Immature natural killer cell (primary cell): ENCODE measurements at places on chromosomes 7 and 10.
A peak's percentile ranks its signal among the peaks of the same experiment; 100 is the strongest.

- no peak for DNase-seq
- no peak overlapping the region for H3K4me3 ChIP-seq
- no peak overlapping the region for H3K27ac ChIP-seq
- H3K4me1 ChIP-seq: no peaks in the 10 kb centered on the region
- H3K27me3 ChIP-seq: no peaks in the 10 kb centered on the region
- H3K36me3 ChIP-seq: no peaks in the 10 kb centered on the region
Observed at GRCh38 chr10:76902949-76903348, 734.7 kb downstream of the KCNMA1 start.

DNA sequence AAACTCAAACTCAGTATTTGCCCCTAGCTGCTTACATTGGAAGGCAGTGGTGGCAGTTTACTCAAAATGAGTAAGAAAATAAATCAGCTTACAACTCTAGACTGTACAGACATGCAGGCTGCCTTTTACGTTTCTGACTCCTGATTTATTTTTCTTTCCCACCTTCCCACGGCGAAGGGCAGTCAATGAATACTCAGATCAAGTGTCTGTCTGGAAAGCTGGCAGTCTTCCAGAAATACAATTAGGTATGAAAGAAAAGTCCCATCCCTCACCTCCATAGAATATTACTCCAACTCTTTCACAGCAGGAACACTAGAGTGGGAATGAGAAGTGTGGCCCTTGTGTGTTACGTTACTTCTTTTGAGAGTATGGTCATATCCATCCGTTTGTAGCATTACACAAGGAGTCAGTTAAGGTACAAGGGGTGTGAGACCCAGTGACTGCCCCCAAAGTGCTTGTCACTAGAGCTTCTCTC lies 1.3 kb upstream of the PAPSS2 start:
- no peak overlapping the region for H3K27ac ChIP-seq
- peaks cover 9% of the 10 kb centered on the region for H3K4me1 ChIP-seq
- H3K36me3 ChIP-seq: no peaks in the 10 kb centered on the region
- DNase-seq: no peak
- no peak overlapping the region for H3K4me3 ChIP-seq

- no peak overlapping the region for H3K4me3 ChIP-seq
- H3K4me1 ChIP-seq: peaks cover 6% of the 10 kb centered on the region
- H3K27me3 ChIP-seq: peaks cover 6% of the 10 kb centered on the region
- no peak overlapping the region for H3K27ac ChIP-seq
Observed at GRCh38 chr10:72904806-72905205, 11.3 kb downstream of the OIT3 start.

DNA sequence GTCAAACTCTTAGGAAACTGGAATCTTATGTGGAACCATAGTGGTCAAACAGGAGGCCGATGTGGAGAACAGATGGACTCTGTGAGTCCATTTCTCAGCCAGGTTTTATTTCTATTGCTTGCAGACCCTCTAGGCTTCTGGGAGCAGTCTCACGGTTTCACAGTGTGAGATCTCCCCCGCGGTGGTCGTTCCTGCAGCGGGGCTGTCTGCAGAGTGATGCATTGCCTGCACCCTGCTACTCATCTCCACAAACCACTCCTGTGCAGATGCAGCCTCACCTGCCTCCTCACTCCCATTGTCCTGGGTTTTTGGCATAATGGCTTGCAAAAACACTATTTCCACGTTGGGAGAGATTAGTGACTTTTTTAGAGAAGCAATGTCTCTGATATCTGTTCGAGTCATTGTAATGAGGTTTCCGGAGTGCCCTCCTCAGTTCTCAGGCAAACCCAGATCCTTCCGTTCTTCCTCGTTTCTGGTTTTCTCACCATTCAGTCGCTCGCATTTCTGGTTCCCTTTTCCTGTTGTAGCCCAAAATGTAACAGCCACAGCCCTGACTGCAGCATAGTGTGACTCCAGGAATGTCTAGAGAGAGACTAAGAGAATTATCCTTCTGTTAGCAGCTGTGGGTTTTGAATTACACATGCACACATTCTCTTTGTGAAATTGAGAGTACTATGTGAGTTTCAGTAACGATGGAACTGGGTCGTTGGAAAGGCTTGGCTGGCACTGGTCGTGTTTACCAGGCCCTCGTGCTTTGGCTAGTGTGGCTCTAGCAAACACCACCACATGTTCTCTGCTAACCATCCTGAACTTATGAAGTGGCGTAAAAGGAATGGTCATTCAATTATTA lies 30.2 kb downstream of the ACADSB start:
- peak overlapping the region; percentile 82 for H3K27ac ChIP-seq
- H3K27me3 ChIP-seq: no peaks in the 10 kb centered on the region
- H3K36me3 ChIP-seq: peaks cover 4% of the 10 kb centered on the region

- no peaks in the 10 kb centered on the region for H3K27me3 ChIP-seq
- peaks cover 10% of the 10 kb centered on the region for H3K4me1 ChIP-seq
- no peak for DNase-seq
- H3K27ac ChIP-seq: no peak overlapping the region
- no peaks in the 10 kb centered on the region for H3K36me3 ChIP-seq
- no peak overlapping the region for H3K4me3 ChIP-seq
Observed at GRCh38 chr10:48404646-48405045, 98.2 kb downstream of the MAPK8 start.

GRCh38 chr7:91239171-91239604 lies 25.0 kb upstream of the FZD1 start:
- no peaks in the 10 kb centered on the region for H3K36me3 ChIP-seq
- no peak overlapping the region for H3K4me3 ChIP-seq
- H3K4me1 ChIP-seq: no peaks in the 10 kb centered on the region
- H3K27ac ChIP-seq: no peak overlapping the region
- H3K27me3 ChIP-seq: peaks cover 1% of the 10 kb centered on the region

GRCh38 chr7:100576384-100576993 lies 2.8 kb upstream of the SAP25 start:
- H3K27me3 ChIP-seq: no peaks in the 10 kb centered on the region
- no peak overlapping the region for H3K4me3 ChIP-seq
- H3K4me1 ChIP-seq: no peaks in the 10 kb centered on the region
- no peak for DNase-seq
- H3K27ac ChIP-seq: no peak overlapping the region

DNA sequence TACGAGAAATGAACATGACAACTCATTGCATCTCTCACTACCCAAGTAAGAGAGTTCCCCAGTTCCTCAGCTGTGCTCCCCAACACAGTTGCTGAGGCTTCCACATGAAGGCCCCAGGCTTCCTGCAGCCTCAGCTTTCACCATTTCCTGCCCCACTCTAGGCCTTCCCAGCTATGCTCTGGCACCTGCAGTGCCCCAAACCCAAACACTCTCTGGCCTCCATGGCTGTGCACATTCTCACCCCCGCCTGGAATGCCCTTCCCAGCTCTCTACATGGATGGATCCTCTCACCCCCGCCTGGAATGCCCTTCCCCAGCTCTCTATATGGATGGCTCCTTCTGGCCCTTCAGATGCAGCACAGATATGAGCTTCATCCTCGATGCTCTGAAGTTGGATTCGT lies 61.3 kb downstream of the KIAA1549 start:
- no peak for DNase-seq
- no peak overlapping the region for H3K27ac ChIP-seq
- no peaks in the 10 kb centered on the region for H3K36me3 ChIP-seq

DNA sequence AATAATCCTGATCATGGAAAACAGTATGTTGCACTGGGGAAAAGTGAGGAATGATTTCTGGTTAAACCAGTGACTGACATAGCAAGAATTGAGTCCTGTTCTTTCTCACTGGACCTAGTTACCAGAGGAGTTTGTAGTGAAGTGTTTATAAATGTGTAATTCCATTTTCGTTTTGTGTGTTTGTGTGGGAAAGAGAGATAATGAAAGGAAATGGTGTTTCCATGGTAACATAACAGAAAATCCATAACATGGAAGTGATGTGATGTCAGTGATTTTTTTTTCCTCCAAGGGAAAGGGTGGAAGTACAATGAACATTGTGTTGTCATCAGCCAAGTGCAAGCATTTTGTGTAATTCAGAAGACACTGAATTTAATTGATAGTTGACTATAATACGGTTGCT lies 283.9 kb downstream of the PLXDC2 start:
- peaks cover 8% of the 10 kb centered on the region for H3K36me3 ChIP-seq
- peaks cover 1% of the 10 kb centered on the region for H3K27me3 ChIP-seq
- H3K4me3 ChIP-seq: no peak overlapping the region
- H3K27ac ChIP-seq: no peak overlapping the region
- H3K4me1 ChIP-seq: peaks cover 6% of the 10 kb centered on the region
- DNase-seq: no peak

- no peak for DNase-seq
- H3K4me3 ChIP-seq: no peak overlapping the region
- peaks cover 1% of the 10 kb centered on the region for H3K4me1 ChIP-seq
- H3K36me3 ChIP-seq: no peaks in the 10 kb centered on the region
- no peak overlapping the region for H3K27ac ChIP-seq
- H3K27me3 ChIP-seq: no peaks in the 10 kb centered on the region
Observed at GRCh38 chr7:54904130-54904529, 114.7 kb upstream of the EGFR start.

DNA sequence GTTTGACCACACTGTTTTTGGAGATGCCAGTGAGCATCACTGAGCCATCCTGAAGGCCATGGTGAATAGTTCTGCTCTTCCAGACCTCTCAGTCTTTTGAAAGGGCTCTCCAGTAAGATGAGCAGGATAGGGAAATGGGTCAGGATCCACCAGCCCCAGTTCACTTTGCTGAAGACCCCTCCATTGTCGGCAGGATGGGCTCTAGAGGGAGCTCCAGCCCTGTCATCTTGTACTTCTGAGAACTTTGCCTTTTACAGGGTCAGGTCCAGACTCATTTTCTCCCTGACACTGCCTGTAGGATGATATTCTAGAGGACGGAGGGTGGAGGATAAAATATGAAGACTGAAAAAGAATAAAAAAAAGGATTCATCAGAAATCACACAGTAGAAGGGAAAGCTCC lies 13.1 kb downstream of the LHFPL3 start:
- H3K4me3 ChIP-seq: no peak overlapping the region
- no peak overlapping the region for H3K27ac ChIP-seq
- H3K36me3 ChIP-seq: no peaks in the 10 kb centered on the region
- no peaks in the 10 kb centered on the region for H3K4me1 ChIP-seq
- H3K27me3 ChIP-seq: peaks cover 2% of the 10 kb centered on the region
- no peak for DNase-seq

- no peaks in the 10 kb centered on the region for H3K36me3 ChIP-seq
- no peaks in the 10 kb centered on the region for H3K4me1 ChIP-seq
- peaks cover 6% of the 10 kb centered on the region for H3K27me3 ChIP-seq
- H3K27ac ChIP-seq: no peak overlapping the region
- H3K4me3 ChIP-seq: no peak overlapping the region
Observed at GRCh38 chr7:142323706-142324105, 65.8 kb upstream of the PRSS58 start.

DNA sequence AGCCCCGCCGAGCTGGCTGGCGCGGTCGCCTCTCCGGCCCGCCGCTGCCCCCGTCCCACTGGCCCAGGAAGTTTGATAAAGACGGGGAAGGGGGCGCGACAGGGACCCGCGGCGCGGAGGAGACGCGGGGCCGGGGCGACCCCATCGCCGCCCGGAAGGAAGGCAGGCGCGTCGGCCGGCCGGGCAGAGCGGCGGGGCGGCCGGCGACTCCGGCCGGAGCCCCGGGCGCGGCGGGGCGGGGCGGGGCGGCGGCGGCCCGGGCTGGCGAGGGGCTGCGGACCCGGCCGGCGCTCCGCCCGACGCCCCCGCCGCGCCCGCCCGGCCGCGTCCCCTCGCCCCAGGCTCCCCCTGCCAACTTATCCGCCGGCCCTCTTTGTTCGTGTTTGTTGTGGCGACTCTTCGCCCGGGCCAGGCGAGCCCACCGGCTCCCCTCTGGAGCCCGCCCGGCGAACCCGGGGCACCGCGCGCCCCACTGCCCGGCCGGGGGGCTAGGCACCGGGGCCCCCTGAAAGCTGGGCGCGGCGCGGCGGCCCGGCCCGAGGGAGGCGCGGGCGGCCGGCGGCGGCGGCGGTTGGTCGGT lies 571 bp downstream of the KDM7A start:
- H3K36me3 ChIP-seq: no peaks in the 10 kb centered on the region
- DNase-seq: no peak
- peak overlapping the region; percentile 94 for H3K27ac ChIP-seq
- peak overlapping the region; percentile 85 for H3K4me3 ChIP-seq
- peaks cover 23% of the 10 kb centered on the region for H3K27me3 ChIP-seq
- H3K4me1 ChIP-seq: peaks cover 32% of the 10 kb centered on the region

- no peak for DNase-seq
- no peaks in the 10 kb centered on the region for H3K36me3 ChIP-seq
- H3K27ac ChIP-seq: no peak overlapping the region
- H3K27me3 ChIP-seq: no peaks in the 10 kb centered on the region
Observed at GRCh38 chr10:102948176-102948575, 30.1 kb downstream of the CNNM2 start.

DNA sequence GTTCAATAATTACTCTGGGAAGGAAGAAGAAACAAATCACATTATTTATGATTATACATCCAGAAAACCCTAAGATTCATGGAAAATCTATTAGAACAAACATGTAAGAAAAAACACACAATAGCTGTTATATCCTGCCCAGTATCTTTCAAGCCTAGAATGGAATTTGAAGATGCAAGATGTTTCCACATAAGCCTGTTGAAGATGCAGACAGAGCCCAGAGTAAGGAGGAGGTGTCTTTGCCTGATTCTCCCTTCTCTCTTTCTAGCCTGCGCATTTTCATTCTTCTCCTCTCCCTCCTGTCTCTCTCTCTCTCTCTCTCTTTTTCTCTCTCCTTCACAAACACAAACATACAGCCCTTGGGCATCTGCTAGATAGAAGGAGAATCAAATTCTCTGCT lies 170.1 kb upstream of the INHBA start:
- no peak overlapping the region for H3K27ac ChIP-seq
- no peaks in the 10 kb centered on the region for H3K36me3 ChIP-seq
- DNase-seq: no peak
- peaks cover 4% of the 10 kb centered on the region for H3K27me3 ChIP-seq

DNA sequence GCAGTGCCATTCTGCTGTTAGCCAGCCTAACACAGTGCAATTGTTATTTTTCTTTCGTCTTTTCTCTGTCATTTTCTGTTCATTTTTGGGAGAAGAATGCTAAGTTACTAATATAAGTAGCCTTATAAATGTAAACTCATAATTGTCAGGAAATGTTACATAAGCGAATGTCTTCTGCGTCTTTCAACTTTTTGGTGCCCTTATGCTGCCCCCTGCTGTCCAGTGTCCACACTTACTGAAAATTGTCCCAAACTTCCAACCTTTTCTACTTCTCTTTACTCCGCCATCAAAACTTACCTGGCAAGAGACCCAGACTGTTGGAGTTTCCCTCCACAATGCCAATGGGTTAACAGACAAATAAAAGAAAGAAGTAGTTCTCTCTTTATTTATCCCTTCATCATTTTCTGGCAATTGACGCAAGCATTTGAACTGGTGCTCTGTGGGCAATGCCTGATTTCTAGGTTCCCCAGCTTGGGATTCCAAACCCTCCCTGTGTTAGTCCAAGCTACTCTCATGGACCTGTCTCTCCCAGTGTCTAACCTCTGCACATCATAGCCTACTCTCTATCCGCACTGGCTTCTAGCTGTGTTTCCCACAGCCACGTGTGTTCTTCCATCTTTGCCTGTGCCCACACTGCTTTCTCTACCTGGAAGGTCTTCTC lies 21.0 kb upstream of the EPC1 start:
- no peak overlapping the region for H3K4me3 ChIP-seq
- no peaks in the 10 kb centered on the region for H3K27me3 ChIP-seq
- no peaks in the 10 kb centered on the region for H3K36me3 ChIP-seq
- H3K4me1 ChIP-seq: peaks cover 24% of the 10 kb centered on the region
